ENCODE measurements at places on chromosomes 5 and 9.

DNA sequence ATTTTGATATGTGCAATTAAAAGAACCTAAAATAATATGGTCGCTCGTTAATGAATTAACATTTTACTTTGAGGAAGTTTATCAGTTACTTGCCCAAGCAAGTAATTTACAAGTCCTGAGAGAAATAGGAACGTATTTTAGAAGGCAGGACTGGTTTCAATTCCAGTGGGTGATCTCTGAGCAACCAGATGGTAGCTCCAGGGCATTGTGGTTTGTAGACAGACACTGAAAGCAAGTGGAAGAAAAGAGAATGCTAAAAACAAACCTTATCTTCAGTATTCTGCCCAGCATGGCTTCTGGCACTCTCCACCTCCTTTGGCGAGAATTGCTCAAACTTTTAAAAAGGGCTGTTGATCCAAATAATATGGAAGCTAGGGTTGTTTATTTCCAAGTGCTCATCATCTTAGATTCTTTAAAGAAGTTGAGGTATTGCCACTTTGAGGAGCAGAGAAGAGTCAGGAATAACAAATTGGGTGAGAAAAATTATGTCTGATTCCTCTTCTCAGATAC, 31.8 kb upstream of the ERAP2 start:
- peak; percentile 44 for DNase-seq

- no peak for DNase-seq
Observed at GRCh38 chr5:82802954-82803353, 274.2 kb downstream of the TMEM167A start.

- no peak for DNase-seq
Observed at GRCh38 chr5:2912741-2913140, 161.3 kb upstream of the IRX2 start.

- DNase-seq: no peak
Observed at GRCh38 chr9:5512658-5513452, 2.5 kb downstream of the PDCD1LG2 start.

DNA sequence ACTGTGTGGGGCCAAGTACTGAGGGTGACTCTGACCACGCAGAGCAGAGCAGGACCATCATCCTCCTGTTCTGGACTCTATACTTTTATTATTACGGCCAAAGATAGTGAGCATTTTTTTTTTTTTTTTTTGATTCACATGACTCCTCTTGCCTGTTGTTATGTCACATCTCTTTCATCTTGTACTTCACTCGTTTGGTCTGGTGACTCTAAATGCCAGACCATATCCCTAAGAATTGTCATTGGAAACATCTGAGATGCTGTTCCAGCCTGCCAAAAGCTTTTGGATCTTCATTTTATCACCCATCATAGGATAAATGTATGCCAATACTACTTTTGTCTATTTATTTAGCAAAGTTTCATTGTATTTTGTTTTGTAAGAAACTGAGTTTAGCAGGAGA, 168.2 kb upstream of the RAI14 start:
- no peak for DNase-seq

DNA sequence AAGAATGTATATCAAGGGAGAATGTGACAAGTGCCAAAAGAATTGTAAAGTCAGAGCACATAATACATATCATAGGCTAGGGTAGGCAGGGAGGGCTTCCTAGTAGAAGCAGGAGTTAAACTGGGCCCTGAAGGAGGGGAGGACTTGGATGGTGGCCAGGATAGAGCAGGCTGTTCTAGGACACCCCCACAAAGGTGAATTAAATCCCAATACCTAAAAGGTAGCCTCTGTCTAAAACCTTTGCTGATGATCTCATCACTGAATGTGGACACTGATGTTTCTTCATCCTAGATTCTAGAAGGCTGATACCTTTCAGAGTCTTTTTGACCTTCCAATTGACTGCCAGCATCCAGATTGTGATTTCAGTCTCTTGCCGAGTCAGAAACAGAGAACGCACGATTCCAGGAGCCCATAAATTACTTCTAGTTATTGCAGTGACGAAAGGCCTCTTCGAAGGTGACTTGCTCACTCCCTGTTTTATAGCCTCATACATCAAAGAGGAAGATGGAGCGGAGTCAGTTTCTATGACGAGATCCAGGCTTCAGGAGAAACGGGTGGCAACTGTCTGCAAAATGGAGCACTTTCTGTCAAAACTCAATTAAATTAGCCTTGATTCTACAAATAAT, 43.2 kb downstream of the KIF4B start:
- no peak for DNase-seq

DNA sequence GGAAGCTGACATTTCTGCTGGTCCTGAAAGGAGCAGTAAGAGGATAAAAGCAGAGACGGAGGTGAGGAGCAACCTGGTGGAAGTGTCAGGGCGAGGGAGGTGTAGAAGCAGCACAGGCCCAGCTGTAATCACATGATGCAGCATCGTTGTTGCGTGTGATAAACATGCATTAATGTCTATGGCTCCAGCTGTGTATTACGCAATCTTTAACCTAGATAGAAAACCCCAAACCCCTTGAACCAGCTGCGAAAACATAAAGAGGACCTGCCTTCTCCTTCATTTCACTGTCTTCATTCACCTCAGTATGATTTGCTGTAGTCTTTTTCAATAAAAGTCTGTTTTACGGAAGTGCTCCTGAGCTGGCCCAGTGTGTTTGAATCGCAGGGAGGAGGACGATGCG, 162.9 kb downstream of the NTRK2 start:
- DNase-seq: no peak

DNA sequence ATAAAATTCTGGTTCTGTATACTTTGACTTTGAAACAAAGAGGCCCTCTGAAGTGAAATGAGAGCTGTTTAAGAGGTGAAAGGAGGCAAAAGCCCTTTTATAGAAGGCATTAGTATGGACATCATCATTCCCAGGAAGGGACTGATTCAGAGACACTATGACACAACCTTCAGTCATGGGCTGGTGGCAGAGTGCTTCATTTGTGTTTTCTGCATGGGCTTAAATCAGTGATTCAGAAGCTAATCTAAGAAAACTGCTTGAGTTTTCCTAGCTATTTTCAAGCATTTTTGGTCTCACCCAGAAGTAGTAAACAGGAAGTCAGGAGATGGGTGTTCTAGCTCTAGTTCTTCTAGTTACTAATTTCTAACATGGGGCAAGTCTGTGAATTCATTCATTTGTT, 288.9 kb downstream of the TRPM3 start:
- DNase-seq: peak; percentile 44

DNA sequence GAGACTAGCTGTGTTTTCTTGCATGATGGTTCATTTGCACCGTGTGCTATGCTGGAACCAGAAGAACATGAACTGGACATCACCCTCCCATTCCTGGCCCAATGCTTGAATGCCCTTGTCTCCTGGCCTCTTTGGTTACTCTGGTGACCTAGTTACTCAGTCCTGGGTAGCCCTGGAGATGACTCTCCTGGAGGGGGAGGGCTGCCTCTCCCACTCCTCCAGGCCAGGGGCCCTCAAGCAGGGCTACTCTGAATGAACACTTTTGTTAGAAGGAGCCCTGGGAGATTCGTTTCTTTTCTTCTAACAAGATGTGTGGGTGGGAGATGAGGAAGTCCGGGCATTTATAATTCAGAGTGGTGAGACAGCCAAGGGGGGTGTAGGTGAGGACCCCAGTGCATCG, 12.0 kb upstream of the NKX2-5 start:
- no peak for DNase-seq

- DNase-seq: no peak
Observed at GRCh38 chr5:125289606-125290005, 543.2 kb upstream of the ZNF608 start.

DNA sequence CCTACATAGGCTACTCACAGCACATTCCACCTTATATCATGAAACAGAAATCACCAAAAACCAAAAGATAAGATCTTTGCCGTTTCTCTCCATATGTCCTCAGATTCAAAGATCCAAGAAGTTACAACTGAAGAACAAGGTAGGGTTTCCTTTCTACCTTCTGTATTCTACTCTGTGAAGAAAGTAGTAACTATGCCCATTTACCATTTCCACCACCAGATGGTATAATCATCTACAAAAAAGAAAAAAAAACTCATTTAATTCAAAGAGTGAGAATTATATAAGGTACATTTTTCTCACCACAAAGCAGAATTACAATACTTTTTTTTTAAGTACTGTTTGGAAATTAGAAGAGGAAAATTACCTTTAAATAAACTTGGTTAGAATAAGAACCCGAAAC, 172.6 kb upstream of the PTGER4 start:
- no peak for DNase-seq

All from Daoy (cell line).